Activated CD4-positive, alpha-beta T cell treated with anti-CD3 and anti-CD28 coated beads, Interleukin-2, Interleukin-4, amounts not matched to agents 100 ng/mL and 50 ng/mL, durations not matched to agents 16 hours and 8 hours (primary cell): ENCODE measurements at places on chromosomes 6 and 20.

DNA sequence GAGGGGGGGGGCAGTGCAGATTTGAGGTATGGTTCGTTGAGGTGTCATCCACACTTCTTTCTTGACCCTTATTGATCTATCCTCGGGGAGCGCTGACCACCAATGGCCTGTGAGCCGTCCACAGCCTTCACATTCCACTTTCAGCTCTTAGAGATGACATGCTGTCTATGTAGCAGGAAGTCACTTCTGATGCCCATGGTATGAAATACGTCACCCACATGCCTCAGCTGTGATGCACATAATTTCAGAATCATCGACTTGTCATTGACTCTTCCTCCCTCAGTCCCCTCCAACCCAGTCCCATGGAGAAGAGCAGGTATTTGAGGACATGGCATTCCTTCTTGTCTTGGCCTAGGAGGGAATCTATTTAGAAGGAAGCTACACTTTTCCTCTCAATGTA, 4.7 kb upstream of the ADGRF5 start:
- no peak for DNase-seq

DNA sequence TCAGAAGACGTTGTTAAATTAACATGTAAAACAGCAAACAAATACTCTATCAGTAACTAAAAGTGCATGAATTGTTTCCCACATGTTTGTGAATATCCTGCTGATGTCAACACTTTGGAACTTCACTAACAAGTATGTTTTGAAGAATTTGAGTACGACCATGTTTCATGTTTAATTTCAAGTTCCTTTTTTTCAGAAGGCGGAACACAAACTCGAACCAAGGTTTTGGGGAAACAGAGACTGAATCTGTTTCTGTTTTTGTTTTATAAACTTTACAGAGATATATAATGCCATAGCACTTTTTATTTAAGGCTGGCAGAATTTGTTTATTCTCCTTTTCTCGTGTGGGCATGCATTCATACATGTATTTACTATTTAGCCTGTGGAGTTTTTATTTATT, 509.3 kb upstream of the CITED2 start:
- DNase-seq = no peak

DNA sequence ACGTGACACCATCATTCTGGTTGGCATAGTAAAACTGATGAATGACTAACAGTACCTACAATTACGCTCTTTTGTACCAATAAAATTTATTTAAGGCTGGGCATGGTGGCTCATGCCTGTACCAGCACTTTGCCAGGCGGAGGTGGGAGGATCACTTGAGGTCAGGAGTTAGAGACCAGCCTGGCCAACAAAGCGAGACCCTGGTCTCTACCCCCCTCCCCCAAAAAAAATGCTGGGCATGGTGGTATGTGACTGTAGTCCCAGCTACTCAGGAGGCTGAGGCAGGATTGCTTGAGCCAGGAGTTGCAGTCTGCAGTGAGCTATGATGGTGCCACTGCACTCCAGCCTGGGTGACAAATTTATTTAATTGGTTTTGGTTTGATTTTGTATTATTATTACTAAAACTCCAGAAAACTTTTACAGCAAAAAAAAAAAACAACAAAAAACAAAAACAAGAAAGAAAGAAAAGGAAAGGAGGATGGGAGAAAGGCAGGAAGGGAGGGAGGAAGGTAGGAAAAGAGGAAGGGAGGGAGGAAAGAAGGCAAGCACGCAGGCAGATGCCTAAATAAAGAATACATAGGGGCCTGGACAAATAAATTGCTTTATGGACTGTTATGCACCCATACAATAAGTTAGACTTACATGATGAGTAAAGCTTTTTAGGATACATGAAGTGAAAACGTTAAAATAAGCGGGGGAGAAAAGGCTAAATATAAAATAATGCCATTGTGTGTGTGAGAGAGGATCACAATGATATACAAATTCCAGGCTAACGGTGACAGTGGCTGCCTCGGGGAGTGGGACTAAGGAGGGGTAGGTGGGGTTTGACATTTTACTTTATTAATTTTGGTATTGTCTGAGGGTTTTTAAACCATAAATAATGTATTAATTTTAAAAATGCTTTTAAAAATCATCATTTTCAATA, 682 bp upstream of the ZSCAN9 start:
- DNase-seq = no peak

DNA sequence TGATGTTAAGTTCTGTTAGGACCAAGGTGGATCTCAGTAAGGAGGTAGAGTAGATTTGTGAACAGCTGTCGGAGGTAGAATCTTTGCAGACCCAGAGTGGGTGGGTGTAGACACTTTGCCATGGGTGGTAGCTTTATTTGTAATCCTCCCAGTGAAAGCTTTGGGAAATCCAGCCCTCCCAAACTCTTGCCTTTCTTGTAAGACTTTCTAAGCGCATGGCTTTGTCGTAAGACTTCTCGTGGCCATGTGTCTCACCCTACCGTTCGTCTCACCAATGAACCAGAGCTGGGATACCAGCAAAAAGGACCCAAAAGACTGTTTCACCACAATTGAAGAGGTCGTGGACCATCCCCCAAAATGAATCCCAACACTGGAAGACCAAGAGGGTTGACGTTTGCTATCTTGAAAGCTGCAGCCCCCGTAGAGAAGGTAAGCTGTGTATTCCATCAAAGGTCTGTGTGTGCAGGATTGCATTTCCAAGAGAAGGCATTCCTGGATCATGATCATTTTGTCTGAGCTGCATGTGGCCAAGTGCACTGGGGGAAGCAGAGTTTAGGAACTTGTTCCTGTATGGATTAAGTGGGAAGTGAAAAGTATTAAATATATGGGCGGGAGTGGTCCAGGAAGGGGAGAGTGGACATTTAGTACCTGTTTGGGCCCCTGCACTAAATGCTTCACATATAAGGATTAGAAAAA, 5.8 kb upstream of the TMEM14A start:
- no peak for DNase-seq

DNA sequence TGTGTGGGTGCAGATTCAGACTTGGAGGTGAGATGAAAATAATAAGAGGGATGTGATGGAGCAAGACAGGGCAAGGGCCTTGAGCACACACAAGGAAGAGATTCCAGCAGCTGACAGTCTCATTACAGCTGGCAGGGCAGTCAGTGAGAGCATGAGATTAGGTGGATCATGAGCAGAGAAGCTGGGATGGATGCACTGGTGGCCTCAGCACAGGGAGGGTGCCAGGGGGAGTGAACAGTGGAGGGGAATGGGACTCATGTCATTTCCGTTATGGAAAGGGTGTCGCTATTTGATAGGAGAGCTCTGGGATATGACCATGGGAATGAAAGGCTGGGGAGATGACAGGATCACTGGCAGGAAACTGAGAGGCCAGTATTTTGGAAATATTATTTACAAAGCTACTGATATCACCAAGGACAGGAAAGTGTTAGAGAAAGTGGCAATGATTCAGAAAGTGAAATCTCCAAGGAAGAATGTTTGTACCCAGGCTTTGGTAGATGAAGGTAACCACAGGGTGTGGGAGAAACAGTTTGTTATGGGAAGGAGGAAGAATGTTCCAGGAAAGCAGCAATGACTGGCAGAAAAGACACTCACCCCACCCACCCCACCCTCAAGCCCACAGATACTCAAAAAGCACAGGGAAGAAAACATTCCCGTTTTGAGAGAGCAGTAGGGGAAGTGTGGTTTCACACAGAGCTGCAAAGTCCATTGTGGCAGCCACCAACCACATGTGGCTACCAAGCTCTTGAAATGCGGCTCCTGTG, 214.7 kb upstream of the PROKR2 start:
- peak; percentile 15 for DNase-seq

DNA sequence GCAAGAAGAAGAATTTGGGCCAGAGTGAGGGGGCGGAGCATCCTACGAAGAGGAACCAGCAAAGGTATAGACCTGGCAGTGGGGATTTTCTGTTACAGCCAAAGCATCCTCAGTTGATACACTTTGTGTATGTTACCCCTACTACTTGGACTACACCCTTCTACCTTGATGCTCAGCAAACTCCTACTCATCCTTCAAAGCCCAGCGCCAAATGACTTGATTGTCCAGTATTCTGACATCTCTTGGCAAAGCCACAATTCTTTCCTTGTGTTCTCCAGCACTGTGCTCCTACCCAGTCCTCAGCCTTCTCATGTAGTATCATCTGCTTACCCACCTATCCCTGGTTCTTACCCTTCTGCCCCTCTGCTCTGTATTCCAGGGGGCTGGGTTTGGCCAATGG, 21.7 kb upstream of the CTNNBL1 start:
- DNase-seq = no peak

DNA sequence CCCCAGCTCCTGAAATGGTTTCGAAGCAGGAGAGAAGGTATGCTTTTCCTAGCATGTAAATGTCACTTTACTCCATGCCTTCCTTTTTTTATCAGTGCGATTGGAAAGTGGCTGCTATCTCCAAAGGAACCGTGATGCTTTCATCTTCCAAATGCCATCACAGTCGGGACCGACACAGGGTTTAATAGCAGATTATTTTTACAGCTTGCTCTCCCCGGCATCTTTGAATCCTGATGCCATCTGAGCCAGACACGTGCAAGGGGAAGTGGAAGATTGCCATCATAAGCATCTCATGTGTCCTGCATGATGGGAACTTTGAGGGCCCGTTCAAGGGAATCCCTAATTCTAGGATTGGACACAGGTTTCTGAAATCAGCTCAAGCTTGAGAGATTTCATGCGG, 253.4 kb upstream of the KCNG1 start:
- DNase-seq = no peak

DNA sequence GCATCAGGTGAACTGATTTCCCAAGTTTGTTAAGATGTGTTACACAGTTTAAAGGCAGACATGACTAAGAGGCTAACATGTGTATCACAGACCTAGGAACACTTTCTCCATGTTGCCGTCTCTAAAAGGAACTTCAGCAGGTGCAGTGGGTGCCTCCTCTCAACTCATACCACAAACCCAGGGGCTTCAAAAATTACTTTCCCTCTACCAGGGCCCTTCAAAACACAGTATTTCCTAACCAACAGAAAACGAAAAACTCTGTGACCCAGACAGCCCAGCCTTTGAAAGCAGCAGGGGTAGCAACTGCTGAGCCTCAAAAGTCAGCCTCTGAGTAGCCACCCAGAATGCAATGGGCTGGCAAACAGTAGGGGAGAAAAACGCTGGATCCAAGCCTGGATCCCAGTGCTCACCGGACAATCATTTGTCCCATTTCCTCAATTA, 28.5 kb downstream of the B4GALT5 start:
- DNase-seq = no peak

DNA sequence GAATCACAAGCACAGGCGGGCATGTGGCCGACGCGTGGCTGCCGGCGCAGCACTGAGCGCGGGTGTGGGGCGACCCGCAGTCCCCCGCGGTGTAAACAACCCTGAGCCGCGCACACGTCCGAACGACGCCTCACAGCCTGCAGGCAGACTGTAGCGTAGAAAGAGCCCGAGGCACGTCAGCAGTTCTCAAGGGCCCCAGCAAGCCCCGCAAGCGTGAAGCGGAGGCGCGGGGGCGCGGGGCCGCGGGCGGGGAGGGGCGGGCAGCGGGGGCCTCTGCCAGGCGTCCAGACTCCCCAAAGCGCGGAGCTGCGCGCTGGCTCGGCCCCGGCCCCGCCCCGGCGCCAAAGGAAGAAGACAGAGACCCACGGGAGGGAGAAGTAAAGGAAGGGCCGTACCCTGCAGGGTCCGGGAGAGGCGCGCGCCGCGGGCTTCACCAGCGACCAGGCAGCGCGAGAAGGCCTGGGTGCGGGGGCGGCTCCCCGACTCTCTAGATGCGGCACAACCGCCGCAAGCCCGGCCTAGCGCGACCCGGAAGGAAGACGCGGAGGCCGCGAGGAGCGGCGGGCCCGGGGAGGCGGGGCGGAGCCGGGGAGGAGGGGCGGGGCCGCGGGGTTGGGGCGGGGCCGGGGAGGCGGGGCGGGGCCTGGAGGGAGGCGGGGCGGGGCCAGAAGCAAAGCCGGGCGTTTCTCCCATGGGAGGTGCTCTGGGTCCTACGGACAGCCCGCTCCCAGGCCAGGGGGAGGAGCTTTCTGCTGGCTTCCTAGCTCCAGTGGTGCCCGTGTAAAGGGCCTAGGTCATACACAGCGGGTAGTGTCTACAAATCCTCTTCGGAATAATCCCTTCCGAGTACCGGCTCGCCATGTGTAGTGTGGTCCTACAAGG, at the start of gene FBXL4:
Gene FBXL4 (minus strand): TSS at position 536 of the 882 bp plus-strand sequence. CDS start 20,958 bp downstream, outside the sequence.
- peak; percentile 78 for DNase-seq

DNA sequence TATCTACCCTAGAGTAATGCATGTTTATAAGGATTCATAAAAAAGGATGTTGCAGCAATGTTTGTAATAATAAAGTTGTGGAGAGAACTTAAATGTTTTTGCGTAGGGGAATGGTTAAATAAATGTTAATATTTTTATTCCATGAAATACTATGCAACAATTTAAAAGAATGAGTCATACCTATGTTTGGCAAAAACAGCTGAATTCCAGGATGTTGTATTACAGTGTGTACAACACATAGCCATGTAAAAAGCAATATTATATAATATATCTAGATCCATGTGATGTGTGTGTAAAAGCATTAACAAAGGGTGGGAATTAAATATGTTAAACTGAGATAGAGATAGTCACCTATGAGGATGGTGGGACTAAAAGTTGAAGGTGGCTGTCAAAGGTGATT, 21.1 kb upstream of the PKIB start:
- DNase-seq = no peak

DNA sequence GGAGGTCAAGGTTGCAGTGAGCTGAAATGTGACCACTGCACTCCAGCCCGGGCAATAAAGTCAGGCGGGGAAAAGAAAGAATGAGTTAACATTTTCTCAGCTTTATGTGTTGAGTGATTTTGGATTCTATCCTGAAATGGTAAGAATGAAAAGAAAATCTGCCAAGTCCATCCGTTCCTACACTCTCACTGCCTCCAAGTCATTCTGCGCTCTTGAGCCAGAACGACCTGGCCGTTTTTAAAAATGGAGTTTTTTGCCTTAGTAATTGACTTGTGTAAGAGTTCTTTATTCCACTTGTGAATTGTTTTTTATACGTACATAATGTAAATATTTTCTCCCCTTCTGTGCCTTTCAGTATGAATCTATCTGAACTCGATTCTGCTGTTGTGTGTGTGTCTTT, 28.7 kb downstream of the DNAJC5 start:
- DNase-seq = no peak

DNA sequence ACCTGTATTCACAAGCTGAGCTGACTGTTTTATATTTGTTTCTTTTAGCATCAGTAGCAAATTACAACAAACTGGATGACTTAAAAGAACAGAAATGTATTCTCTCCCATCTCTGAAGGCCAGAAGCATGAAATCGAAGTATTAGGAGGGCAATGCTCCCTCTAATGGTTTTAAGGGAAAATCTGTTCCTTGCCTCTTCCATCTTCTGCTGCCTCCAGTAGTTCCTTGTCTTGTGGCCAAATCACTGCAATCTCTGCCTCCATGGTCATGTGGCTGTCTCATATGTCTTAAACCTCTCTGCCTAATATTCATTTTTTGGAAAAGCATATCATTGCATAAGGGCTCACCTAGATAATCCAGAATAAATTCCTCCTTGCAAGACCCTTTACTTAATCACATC, 25.2 kb upstream of the ASCC3 start:
- no peak for DNase-seq

DNA sequence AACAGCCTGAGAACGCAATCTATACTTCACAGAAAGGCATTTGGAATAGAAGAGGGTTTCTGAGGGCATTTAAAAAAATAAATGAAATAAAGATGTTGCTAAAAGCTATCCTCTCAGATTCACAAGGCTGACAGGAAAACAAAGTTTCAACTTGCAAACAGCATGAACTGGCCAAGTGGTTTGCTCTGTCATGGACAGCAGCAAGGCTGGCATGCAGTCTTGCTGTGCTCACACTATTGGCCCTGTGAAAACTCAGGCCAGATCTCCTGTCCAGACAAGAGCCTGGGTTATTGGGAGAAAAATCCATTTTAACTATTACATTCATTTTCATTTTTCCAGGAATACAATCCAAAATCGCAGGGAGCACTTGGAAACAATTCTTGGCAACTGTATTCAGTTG, 506.2 kb upstream of the SLC35B3 start:
- DNase-seq = no peak
